ENCODE measurements at places on chromosomes 4 and X.

GRCh38 chrX:132671229-132671641 is 182.4 kb upstream of the MBNL3 start:
- no peak for DNase-seq

- DNase-seq, result no peak
These were observed 4.7 kb downstream of the SPARCL1 start for GRCh38 chr4:87524456-87524855.

- DNase-seq, result no peak
These were observed 192.8 kb downstream of the MAD2L1 start for GRCh38 chr4:119873794-119874325.

GRCh38 chr4:8928074-8928473 is 56.4 kb upstream of the HMX1 start:
- DNase-seq, result no peak

- DNase-seq, result no peak
These were observed 124.2 kb downstream of the C4orf51 start for GRCh38 chr4:145804116-145804515.

DNA sequence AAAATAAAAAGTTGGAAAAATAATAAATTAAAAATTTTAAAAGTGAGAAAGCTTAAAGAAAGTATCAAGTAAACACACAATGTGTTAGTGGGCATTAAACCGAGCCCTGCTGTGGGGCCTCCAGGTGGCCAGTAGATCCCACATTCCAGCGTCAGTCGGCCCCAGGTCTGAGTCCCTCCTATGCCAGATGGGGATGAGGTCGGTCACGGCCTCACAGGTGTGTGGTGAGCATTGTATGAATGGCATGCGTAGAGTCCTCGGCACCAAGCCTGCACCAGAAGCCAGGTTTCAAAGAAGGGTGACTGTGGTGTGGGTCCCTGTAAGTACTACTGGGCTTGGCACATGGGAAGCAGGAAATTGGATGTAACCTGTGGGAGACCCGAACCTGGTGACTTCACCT is 75.6 kb upstream of the MSX1 start:
- DNase-seq, result no peak

DNA sequence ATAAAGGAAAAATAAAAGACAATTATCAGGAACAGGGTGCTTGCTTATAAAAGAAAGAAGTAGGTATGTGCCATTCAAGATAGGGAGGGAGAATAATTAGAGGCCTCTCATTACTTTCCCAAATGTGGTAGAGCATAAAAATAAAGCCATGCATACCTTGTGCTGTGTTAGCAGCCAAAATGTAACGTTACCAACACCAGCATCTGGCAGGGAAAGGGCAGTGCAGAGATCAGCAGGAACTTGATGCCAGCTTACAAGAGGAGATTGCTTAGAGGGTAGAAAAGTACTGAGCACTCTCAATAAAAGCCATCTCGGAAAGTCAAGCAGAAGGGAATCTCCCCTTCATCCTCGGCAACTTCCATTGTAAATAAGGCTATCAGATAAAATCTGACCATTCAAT is 195.6 kb downstream of the RASL11B start:
- no peak for DNase-seq

DNA sequence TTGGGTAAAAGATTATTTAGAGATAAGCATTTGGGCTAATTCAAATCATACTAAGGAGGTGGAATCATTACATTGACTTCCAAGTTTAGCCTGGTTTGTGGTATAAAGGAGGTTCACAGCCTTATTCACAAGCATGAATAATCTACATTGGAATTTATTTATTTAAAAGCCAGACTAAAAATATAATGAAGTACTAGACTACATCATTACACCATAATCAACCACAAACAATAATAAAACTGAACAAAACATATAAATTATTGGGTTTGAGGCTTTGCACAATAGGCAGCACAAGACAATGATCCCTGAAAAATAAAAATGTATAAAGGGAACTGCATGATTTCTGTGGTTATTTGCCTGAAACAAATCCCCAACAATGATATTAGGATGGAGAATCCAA is 314.0 kb downstream of the GBA3 start:
- DNase-seq, result no peak

GRCh38 chrX:102067966-102068723 is 57.3 kb upstream of the TCEAL2 start:
- DNase-seq, result peak; percentile 12

- peak; percentile 75 for DNase-seq
These were observed 4.6 kb upstream of the MAD2L1 start for GRCh38 chr4:120071192-120071795.

DNA sequence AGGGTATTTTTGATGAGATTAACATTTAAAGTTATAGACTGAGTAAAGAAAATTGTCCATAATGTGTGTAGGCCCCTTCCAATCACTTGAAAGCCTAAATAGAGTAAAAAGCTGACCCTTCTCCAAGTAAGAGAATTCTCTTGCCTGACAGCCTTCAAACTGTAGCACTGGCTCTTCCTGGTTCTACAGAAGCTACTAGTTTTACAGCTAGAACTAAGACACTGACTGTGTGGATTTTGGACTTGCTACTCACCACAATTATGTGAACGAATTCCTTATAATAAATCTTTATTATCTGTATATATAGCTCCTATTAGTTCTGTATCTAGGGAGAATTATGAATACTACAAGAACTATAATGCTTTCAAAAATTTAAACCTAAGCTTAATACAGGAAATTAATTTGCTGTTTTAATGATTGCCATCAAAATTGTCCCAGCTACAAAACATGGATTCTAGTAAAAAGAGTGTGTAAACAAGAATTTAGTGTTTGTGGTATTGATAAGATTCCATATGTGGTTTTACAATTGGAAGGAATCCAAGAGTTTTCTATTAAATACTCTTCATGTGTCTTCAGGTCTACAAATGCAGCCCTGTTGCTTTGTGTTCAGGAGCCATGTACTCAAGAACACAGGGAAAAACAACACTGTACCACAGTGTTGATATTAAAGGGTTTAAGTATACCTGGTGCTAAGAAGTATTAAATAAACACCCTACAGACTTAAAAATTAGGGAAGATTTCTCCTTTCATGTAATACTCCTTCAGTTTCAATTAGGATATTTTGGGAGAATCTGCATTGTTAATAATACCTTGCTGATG is 366.5 kb downstream of the CXXC4 start:
- no peak for DNase-seq

DNA sequence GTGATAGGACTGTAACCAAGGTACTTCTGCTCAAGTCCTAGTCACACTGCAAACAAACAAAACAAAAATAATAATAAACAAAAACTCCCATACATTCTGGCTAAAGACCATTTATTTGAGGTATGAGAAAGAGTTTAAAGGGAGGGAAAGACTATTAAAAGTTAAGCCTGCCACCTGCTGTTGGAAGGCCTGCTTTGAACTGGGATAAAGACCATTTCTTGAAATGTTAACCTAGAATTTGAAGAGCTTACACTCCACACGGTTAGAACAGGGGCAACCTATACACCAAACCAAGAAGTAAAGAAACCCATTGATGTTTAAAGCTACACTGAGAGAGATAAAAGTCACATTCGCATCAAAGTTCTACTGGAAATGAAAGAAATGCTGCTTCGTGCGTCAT is 548.7 kb upstream of the DIPK2B start:
- no peak for DNase-seq

DNA sequence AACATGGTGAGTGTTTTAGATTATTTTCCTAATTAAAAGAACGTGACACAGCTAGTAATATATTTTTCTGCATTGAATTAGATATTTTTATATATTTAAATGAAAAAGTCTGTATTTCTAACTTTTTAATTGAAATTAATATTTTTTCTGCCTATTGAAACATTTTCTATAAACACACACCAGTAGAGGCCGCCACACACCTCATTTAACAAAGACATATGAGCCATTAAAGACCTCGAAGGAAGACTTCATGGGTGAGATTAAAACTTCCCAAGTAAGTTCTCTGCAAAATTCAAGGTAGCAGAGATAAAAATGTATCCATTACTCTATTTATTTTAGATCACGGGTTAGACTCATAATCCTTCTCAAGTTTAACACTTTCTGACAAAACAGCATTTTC is 8.3 kb downstream of the SLITRK2 start:
- no peak for DNase-seq

GRCh38 chr4:3248811-3249661 is at the start of gene MSANTD1:
MSANTD1 (plus strand) TSS chr4:3249159; CDS start chr4:3249223, 64 bp downstream.
- no peak for DNase-seq

DNA sequence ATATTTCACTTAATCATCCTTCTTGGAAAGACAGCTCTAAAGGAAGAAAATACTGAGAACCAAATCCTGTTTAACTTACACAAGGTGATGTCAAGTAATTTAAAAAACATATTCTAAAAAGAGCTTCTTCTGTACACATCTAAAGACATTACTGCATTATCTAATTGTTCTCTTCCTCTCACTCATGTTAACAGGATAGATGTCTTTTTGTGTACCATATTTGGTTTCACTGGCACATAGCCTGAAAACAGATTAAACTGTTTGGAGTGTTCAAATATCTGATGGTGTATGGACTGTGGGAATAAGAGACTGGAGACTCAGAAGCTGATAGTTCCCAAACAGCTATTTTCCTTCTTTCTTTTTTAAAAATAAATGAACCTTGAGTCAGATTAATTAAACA is 213.3 kb upstream of the MAB21L2 start:
- no peak for DNase-seq

DNA sequence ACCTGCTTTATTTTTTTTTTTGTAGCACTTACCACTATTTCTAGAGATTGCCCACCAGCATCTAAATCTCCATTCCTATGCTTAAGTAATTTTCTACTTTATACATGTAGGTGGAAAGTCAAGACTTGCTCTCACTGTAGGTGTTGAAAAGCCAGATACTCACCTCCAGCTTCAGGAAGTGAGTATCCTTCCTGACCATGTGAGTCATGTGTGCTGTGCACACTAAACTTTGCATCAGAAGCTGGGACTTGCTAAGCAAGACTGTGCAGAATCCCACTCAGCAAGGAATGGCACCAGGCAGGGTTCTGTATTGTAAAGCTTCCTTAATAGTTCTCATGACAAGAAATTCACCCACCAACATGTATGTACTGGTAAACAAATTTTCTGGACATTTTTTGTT is 151.8 kb downstream of the POU4F2 start:
- DNase-seq, result no peak
